ENCODE measurements at places on chromosomes 5 and 9.

GRCh38 chr9:13282998-13283397 is 3.5 kb upstream of the MPDZ start:
- no peak for DNase-seq

GRCh38 chr5:72878854-72879253 is 62.4 kb downstream of the TNPO1 start:
- DNase-seq = peak; percentile 55

DNA sequence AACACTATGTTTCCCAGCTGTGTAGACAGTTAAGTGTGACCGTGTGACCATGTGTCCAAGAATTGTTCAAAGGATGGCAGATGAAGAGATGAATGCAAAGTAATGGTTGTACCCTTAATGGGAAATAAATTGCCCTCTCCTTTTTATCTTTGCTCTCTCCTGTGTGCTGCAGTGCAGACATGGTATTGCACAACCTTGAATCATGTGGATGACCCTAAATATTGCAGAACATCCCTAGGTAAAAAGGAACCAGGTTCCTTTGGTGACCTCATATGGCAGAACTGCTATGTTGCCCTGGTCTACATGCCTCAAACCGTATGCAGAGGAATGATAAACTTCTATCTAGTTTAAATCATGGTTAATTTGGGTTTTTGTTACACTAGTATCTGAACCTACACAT is 81.7 kb upstream of the CTNND2 start:
- no peak for DNase-seq

GRCh38 chr5:159758189-159758588 is 158.1 kb upstream of the ADRA1B start:
- DNase-seq = no peak

DNA sequence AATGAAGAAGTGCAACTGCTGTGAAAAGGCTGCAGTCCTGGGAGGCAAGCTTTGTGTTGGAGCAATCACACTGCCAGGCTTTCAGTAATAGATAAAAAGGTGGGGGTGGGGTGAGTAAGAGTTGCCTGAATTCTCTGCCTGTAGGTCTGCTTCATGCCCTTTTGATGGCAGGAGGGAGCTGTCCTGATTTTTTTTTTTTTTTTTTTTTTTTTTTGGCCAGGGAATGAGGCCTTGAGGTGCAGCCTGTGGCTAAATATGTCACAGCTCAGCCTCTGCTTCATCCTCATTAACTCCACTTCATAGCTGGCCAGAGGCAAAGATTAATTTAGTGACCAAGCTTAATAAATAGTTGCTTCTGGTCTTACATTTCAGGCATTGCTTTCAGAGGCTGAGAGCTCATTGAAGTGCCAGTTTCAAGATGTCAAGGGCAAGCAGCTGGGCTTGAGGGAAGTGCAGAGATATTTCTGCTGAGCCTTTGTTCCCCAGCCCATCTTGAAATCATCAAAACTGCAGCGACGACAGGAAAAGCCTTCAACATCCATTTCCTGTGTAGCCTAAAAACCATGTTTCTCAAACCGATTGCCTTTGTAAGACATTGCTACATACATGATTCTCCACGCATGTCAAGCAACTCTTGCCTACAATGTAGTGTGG is 134.7 kb downstream of the MACIR start:
- DNase-seq = no peak

DNA sequence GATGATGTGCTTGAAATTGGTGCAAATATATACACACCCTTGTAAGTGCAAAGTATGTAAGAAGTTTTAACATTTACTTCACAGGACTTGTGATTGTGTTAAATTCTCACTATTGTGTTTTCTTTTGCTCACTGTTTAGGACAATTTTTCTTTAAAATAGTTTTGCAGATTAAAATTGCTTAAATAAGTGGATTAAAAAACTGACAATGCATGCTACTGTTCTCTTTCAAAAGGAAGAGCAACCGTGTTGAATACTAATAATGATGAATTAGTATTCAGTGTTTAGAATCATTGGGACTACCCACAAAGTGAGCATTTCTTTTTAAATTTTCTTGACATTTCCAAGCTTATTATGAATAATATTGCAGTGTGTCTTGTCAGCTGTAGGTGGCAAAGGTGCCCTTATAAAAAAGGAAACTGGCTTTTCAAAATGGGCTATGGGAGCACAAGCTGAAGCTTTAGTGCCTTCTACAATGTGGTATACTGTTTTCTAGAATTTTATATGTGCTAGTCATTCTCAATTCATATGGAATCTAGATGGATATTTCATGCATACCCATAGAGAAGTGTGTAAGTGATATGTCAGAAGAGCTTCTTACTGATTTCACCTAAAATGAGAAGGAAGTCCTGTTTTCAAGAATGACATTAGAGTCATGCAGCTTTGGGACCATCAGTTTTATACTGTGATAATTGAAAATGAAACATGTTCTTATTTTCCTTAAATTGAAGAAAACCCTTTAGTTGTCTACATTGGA is 35.4 kb downstream of the SREK1 start:
- no peak for DNase-seq

DNA sequence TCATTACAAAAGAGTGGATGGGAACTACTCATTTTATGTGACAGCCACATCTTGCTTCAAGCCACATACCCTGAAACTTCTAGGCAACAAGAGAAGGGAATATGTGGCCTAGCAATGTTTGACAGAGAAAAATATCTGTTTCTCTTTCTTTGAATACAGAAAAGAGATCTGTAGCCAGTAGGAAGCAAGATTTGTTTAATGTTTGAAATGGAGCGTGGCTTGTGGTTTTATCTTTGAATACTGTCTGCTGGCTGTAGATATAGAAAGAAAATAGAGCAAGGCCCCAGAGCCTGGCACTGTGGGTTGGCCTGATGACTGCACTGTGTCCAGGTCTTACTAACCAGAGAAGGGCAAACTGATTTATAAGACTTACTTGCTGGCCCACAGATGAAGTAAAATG is 133.8 kb downstream of the ARHGEF28 start:
- no peak for DNase-seq

- no peak for DNase-seq
These were observed 2.8 kb downstream of the MELK start for GRCh38 chr9:36575411-36575882.

- DNase-seq = no peak
These were observed 103.0 kb downstream of the GLIS3 start for GRCh38 chr9:4196886-4197285.

DNA sequence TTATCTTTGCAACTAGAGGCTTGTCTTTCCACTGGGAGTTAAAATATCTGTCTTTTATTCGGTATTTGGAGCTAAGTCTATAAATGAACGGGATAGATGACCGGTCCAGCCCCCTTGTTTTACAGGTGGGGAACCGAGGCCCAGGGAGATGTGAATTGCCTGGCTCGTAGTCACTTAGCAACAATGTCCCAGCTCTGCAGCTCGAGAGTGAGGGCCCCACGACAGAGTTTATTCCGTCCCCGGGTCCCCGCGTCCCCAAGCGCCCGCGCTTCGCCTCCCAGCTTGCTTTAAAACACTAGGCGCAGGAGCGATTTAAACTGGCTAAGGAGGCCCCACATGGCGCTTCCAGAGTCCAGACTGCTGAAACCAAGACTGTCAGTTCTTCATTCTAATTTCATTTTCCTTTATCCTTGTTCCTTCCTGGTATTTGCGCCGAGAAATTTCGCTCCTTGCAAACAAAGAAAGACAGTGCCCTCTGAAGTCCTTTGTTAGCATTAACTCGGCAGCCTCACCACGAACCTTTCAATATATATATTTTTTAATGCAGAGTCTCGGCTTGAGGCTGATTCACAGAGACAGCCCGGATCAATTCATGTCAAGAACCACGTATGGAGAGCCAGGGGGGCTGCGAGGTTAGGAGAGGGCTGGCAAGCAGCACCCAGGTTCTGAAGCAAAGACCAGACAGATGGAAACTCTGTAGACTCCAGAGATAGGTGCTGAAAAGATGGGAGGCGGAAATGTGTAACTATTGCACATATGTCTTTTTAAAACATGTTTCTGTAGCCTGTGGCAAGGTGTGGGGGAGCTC is 1.4 kb upstream of the ENC1 start:
- peak; percentile 47 for DNase-seq

GRCh38 chr9:22056402-22056801 is 47.3 kb upstream of the CDKN2B start:
- DNase-seq = no peak

GRCh38 chr9:85700330-85700729 is 41.4 kb downstream of the AGTPBP1 start:
- no peak for DNase-seq

GRCh38 chr5:82760856-82761255 is 316.3 kb downstream of the TMEM167A start:
- no peak for DNase-seq

DNA sequence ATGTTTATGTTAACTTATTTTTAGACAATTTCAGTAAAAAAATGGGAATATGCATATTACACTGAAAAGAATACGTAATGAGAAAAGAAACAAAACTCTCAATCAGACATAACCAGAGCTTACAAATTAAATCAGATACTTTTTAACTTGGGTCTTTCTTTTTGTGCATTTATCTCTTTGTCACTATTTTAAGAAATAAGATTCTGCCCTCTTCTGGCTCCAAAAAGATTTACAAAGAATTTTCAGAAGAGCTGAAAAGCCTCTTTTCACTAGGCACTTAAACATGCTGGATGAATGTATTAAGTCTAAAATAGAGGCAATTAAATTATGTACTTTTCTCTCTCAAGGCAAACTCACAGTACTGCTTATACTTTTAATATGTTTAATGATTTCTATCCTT is 55.5 kb downstream of the CEP120 start:
- peak; percentile 10 for DNase-seq

DNA sequence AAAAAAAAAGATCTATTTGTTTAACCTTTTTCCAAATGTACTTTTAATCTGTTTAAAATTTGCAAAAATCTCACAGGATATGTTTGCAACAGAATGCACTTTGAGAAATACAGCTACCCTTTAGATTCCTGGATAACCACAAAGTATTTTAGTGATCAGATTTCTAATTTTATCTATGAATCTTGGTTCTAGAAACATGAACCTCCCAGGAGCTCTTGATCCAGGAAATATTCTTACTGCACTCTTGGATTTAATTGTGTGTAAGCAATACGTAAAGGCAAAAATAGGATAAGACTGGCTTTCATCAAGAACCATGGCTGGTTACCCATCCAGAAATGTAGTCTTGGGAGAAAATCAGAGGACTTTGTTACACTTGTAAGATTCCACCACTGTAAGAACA is 1581.8 kb upstream of the WWC1 start:
- DNase-seq = no peak

GRCh38 chr9:98916660-98917059 is 27.0 kb upstream of the COL15A1 start:
- DNase-seq = no peak

DNA sequence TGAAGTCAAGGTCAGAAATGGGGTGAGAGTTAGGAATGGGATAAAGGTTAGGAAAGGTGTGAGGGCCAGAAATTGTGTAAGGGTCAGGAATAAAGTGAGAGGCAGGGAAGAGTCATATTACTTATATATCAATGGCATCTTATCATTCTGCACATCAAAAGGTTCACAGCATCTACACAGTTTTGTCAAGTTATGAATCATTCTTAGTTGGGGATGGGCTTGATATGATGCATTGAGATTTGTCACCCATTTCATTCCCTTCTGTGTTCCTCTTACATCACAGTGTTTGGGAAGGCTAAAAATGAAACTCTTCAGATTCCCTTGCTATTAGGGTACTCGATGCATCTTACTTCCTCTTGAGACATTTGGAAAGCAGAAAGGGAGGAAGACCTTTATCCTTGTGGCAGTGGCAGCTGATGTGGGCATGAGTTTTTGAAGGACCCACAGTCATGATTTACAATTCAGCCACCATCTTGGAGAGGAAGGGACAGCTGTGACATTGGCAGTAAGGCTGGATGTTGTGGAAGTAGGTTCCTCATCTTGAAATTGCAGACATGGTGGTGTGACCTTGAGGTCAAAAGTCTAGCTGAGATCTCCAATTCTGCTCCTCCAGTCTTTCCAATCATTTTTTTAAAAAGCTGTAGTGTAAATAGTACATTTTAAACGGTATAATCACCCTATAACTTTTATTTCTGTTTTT is 24.2 kb upstream of the NPR3 start:
- DNase-seq = no peak

DNA sequence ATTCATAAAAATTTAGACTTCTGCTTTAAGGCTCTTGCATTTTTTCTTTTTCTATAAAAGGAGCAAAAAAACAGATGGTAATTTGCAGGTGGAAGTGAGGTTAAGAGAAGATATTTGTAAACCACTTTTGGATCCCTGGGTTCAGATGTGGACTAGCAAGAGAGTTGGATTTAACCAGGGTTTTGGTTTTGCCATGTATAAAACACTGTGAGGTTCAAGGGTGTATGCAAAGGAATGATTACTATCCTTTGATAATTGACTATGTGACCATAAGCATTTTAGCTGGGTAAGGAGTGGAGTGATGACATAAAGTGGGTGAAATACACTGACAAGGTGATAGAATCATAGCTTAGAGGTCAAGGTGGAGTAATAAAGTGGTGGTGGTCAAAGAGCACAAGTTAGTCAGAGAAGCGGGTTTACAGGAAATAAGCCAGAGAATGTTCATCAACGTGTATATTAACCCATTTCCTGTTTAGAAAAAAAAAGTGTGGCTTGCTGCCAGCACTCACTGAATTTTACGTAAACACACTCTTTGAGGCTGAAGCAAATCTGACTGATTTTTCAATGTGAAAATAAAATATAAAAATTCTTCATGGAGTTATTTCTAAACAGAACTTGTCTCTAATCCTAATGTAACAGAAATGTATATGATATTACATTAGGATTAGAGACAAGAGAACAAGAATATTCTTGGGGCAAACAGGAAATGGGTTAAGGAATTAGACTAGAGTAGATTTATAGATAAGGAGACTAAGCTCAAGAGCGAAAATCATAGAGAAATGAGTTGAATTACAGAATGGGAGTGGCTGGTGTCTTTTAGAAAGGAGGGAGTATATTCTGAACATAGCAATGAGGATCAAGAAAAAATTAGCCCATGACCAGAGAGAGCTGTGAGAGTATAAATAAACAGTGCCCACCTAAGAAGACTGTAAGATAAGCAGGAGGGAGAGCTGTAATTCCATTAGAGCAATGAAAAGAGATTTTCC is 74.5 kb downstream of the CDKN2A start:
- no peak for DNase-seq

DNA sequence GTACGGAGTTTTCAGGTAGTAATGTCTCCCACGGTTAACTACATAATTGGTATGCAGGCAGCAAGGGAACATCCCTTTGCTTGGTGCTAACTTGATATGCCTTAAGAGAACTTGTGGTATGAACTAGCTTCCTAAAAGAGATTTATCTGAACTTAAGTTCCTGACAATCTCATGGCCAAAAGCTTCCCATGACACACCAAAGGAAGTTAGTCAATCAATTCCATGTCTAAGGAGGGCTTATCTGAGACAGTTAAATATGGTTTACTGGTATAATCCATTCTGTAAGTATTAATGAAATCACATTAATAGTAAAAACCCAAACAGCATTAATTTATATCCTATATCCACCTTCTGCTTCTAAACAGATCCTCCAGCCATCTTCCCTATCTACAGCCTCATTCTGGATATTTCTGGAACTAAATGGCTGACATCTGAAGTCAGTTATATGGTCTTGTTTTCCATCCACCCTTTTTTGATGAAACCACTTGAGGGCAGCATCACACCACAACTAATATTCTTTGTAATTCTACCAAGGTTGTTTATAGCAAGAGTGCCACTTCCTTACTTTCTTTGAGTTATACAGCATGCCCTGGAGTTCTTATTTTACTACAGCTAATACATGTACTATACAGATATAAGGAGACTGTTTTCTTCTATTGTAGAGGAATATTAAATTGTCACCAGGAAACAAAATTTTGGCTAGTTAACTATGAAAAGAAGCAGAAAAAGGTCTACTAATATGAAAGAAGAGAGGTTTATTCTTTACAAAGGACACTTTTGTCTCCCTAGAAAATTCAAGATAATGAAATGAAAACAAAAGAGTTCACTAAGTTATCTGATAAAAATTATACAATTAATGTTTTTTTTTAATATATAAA is 34.7 kb downstream of the SHOC1 start:
- DNase-seq = peak; percentile 74
